Stimulated activated CD8-positive, alpha-beta memory T cell treated with anti-CD3 and anti-CD28 coated beads, Interleukin-7, amount 100 ng/mL, for 48 hours (primary cell): ENCODE measurements at places on chromosomes 2 and 18.

- DNase-seq, result no peak
Observed at GRCh38 chr2:52340171-52340570, 1308.2 kb upstream of the NRXN1 start.

DNA sequence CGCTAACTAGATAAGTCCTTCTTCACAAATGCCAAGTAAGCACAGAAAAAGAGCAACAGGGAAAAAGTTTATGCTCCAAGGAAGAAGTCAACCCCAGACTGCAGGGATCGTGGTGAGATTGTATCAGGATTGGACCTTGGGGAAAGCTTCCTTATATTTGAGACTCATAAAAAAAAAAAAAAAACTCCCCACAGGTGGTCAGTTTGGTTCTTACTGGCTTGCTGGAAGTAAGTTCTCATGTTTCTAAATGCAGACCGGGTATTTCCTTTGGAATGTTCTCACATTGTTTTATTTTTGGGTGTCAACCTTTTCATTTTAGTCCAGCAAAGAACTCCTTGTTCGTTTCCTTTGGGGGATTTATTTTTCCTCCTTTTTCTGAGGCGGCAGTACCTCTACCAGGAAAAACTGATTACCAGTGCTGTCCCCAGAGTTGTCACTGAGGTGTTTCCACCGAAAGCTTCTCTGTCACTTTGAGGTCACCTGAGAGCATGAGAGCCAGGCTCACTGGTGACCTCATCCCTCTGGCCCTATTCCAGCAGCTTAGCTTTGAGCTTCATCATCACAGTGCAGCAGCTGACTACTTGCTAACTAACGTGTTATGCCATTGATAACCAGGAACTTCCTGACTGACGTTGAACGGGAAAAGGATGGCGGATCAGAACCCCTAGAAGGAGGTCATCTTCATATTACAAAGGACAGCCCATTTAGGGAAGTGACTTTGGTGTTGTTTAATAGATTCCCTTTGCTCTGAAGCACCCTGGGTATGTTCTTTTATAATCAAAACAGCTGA, 16.8 kb upstream of the ATP8B1 start:
- DNase-seq, result no peak

- no peak for DNase-seq
Observed at GRCh38 chr2:216406826-216407225, 5.5 kb upstream of the SMARCAL1 start.

DNA sequence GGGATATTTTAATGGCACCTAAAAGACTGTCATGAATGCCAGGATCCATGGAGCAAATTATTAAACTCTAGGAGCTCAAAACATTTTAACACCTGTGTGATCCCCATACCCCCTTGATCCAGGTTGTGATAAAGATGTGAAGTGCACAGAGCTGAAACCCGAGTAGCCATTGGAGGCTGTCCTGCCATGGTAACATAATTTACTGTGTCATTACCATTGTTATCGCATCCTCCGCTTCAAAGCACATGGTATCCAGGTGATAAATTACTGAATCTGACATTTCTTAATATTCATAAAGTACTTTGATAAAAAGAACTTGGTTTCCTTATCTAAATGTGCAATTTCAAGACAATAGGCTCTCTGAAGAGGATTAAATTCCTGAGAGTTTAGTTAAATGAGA, 109.3 kb downstream of the CHST9 start:
- DNase-seq, result no peak

- DNase-seq, result no peak
Observed at GRCh38 chr18:808086-808485, 4.0 kb downstream of the YES1 start.

- DNase-seq, result no peak
Observed at GRCh38 chr2:120978359-120979050, 242.8 kb downstream of the GLI2 start.

DNA sequence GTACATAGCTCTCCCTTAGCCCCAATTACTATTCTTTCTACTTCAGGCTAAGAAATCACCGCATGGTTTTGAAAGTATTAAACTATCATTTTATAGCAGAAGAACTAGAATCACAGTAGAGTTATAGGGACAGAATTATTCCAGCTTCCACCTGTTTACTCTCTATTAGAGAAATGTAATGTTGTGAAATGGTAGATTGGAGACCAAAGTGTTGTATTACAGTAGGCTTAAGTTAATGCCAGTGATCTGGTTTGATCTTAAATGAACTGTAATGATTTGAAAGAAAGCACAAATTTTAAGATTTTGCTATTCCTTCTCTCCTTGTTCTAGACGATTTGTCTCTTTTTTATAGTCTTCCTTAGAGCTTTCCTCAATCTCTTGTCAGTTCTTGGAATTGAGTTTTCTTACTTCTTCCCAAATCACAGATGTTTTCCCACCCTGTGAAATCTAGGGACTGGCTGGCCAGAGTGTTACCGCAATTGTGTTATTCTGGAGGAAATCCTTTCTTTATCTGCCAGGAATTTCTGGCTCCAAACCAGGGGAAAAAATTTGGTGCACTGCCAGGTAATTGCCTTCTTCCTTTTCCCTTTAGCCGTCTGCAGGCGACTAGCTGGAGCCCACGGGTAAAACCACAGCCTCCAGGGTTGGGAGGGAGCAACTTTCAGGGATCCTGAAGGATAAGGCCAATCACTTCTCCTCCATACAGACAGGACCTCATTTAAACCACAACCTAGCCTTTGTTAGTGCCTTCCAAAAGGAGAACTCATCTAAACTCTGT, 51.7 kb downstream of the NOP58 start:
- no peak for DNase-seq
